LHCN-M2 (cell line): ENCODE measurements at places on chromosomes 13 and 19. TPM values are rescaled to one million over a fixed set of nuclear protein-coding genes. Genes with fewer than 3 reads are reported as not detected.
A peak's percentile ranks its signal among the peaks of the same experiment; 100 is the strongest.

- peak; percentile 82 for DNase-seq
Measured at GRCh38 chr13:31172535-31172934, 10.8 kb upstream of the HSPH1 start.

GRCh38 chr13:23087880-23088279 is 92.9 kb upstream of the SGCG start:
- DNase-seq, result peak; percentile 33

DNA sequence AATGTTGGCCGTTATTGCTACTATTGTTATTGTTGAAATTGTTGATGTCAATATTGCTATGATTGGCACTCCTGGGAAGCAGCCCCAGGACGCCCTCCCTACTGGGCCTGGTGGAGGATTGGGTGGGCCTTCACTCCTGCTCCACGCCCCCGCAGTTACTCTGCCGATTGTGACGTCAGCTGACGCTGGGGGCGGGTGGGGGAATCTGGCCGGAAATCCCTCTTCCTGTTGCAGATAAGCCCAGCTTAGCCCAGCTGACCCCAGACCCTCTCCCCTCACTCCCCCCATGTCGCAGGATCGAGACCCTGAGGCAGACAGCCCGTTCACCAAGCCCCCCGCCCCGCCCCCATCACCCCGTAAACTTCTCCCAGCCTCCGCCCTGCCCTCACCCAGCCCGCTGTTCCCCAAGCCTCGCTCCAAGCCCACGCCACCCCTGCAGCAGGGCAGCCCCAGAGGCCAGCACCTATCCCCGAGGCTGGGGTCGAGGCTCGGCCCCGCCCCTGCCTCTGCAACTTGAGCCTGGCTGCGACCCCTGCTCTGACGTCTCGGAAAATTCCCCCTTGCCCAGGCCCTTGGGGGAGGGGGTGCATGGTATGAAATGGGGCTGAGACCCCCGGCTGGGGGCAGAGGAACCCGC is at the start of gene ETV2:
Gene ETV2, plus strand, starts transcription at position 231 of the 637 bp plus-strand sequence. CDS start 716 bp downstream, outside the sequence.
- DNase-seq, result no peak

GRCh38 chr13:51317262-51317661 is 22.2 kb upstream of the SERPINE3 start:
- DNase-seq, result peak; percentile 74

Gene C19orf85
- total RNA-seq, result not detected in 2 replicates

GRCh38 chr13:48110931-48111721 is 16.2 kb upstream of the MED4 start:
- DNase-seq, result peak; percentile 26

Gene FAM124A
- not detected in 2 replicates for total RNA-seq

GRCh38 chr13:61294467-61295191 is 121.0 kb downstream of the PCDH20 start:
- no peak for DNase-seq

GRCh38 chr19:17406046-17406886 is 836 bp upstream of the BST2 start:
- peak; percentile 86 for DNase-seq

DNA sequence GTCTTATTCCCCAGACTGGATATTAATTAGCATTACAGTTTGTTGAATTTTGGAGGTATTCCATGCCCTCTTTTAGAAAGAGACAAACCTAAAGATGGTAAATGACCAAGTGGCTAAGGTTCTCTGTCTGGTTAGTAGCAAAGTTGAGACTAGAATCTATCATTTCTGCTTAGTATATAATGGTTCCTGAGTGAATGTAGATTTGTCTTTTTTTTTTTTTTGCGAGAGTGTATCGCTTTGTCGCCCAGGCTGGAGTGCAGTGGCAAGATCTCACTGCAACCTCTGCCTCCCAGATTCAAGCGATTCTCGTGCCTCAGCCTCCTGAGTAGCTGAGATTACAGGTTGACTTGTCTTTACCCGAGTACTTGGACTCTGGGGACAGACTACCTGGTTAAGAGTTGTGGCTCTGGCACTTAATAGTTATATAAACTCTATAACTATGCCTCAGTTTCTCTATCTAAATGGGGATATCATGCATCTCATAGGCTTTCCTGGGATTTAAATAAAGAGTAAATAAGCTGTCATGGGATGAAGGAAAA is 2.7 kb downstream of the NAA16 start:
- DNase-seq, result no peak

GRCh38 chr19:29823581-29824330 is 12.0 kb downstream of the CCNE1 start:
- DNase-seq, result no peak
